CD4-positive, alpha-beta T cell treated with Interleukin-4 for 4 hours (primary cell): ENCODE measurements at places on chromosomes 4 and X.

DNA sequence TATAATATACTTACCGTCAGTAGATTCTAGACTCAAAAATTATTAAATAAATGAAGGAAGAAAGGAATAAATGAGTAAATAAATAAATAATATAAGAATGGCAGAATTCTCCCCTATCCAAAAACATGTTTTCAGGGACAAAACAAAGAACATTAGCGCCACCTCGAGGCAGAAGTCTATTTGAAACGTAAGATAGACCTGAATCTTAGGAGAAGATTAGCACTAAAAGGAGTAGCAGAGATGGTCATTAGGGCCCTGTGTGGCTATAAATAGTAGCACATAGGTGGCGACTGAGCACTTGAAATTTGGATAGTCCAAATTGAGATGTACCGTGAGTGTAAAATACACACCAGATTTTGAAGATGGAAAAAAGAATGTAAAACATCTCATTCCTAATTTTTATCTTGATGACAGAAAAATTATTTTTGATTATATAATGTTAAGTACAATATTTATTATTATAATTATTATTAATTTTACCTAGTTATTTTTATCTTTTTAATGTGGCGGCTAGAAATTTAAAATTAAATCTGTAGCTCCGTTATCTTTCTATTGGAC, 24.3 kb upstream of the SRD5A3 start:
- DNase-seq, result peak; percentile 16

GRCh38 chr4:123023647-123024046, 101.2 kb upstream of the NUDT6 start:
- no peak for DNase-seq

- peak; percentile 46 for DNase-seq
Measured at GRCh38 chr4:9703391-9703790, 78.0 kb upstream of the DRD5 start.

GRCh38 chrX:262381-262909, 18.7 kb upstream of the PLCXD1 start:
- DNase-seq, result no peak

DNA sequence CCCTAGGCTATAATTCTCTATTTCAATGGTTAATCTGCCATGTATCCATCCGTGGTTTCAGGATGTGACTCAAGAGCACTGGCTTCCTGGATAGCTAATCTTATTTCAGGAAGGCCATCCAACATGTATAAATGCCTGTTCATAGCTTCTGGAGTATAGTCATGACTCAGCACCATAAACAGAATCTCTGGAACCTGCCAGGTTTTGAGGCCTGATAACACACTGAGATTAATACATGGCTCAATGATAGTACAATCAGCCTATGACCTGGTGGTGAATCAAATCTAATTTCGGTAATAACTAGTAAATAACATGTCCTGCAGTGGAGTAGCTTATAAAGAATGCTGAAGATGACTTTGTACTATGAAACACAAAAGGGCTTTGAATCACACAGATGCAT, 5.7 kb upstream of the IL13RA2 start:
- DNase-seq, result no peak

GRCh38 chr4:119942806-119943205, 123.8 kb downstream of the MAD2L1 start:
- no peak for DNase-seq

DNA sequence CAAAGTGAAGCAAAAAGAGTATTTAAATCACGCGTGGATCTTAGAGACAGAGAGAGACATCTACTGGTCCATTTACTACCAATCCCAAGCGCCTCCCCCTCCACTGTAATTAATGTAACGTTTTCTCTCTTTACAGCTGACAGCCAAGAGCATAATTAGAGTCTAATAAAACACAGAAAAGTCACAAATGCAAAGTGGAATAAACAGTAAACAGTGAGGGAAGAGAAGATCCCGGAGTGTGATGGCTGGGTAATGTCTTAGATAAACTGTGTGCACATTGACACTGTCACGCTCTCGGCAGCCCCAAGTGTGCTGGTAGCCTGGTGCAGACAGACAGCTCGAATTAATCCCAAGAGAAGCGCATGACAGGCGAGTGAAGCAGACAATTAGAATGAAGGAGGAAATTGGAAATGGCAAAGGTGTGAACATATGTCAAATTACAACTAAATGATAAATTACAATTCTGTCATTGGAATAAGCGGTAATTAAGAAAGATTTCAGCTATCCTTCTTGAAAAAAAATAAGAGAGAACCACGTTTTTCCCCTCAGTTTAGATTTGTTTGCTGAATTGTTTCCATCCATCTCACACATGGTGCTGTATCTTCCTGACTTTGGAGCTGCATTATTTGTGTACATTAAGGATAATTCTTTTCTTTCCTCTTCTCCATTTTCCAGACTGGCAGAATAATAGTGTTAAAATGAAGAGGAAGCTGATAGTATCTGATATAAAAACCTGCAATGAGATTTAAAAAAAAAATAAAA, 100.1 kb downstream of the CXXC4 start:
- no peak for DNase-seq

GRCh38 chr4:91113130-91113706, 986.0 kb downstream of the CCSER1 start:
- no peak for DNase-seq

DNA sequence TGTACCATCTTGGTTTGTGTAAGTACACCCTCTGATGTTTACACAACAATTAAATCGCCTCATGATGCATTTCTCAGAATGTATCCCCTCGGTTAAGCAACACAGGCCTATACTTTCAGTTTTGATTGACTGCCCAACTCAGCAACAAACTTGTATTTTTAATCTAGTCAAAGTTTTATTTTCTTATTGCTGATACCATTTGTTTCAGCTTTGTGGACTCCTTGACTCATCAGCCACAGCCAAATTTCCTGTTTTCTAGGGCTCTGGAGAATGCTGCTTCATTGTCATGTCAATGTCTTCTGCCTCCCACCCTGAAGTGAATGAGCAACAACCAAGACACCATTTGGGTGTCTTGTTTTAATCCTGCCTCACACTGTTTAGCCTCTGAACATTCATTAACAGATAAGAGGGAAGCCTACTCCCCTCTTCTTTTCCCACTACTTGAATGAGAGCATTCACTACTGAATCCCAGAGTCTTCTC, 14.0 kb downstream of the BBS12 start:
- DNase-seq, result peak; percentile 6

GRCh38 chr4:26083987-26084386, 170.0 kb downstream of the SMIM20 start:
- no peak for DNase-seq

- no peak for DNase-seq
Measured at GRCh38 chr4:76950956-76951671, 1.6 kb downstream of the SEPTIN11 start.

DNA sequence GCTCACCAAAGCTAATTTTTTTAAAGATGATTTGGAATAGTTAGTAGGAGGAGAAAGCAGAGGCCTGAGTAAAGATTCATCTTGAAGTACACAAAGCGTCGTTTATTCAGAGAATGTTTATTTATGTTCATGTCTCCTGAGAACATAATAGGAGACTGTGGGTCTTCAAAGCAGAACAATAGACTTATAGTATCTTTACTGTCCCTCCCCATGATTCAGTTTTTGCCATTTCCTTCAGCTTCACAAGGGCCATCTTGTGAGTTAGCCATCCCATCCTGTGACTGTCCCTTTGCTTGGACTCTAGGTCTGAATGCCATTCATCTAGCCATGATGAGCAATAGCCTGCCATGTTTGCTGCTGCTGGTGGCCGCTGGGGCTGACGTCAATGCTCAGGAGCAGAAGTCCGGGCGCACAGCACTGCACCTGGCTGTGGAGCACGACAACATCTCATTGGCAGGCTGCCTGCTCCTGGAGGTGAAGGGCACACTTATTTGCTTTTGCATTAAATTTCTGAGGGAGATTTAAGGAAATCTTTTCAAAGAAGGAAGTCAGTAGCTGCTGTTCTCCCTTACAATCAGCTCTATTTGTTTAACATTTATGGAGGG, 105.8 kb downstream of the NFKB1 start:
- no peak for DNase-seq

DNA sequence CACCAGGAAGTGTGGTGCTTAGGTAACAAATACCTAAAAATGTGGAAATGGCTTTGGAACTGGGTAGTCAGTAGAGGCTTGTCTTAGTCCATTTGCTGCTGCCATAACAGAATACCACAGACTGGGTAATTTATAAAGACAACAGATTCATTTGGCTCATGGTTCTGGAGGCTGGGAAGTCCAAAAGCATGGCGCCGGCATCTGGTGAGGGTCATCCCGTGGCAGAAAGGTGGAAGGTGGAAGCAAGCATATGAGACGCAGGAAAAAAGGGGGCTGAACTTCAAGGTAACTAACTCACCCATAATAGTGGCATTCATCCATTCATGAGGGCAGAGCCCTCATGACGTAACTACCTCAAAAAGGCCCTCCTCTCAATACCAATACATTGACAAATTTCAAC, 6.6 kb downstream of the FAM3A start:
- no peak for DNase-seq

GRCh38 chr4:54050214-54050904, 14.0 kb downstream of the CHIC2 start:
- no peak for DNase-seq

DNA sequence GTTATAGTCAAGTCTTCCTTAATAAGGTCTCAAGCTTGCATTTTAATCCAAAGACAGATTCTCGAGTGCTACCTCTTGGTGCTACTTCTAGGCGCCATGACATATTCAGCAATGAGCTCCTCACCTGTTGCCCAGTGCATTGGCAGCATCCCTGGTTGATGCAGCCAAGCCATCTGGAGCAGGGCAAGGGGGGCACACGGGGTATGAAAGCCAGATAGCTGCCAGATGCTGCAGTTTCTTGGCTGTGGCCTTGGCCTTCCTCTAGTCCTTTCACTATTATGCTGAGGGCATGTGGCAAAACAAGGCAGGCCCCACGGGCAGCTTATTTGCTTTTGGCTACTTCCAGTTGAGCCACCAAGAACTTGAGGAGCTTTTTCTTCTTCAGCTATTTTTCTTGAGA, 168.6 kb upstream of the PGRMC2 start:
- no peak for DNase-seq

DNA sequence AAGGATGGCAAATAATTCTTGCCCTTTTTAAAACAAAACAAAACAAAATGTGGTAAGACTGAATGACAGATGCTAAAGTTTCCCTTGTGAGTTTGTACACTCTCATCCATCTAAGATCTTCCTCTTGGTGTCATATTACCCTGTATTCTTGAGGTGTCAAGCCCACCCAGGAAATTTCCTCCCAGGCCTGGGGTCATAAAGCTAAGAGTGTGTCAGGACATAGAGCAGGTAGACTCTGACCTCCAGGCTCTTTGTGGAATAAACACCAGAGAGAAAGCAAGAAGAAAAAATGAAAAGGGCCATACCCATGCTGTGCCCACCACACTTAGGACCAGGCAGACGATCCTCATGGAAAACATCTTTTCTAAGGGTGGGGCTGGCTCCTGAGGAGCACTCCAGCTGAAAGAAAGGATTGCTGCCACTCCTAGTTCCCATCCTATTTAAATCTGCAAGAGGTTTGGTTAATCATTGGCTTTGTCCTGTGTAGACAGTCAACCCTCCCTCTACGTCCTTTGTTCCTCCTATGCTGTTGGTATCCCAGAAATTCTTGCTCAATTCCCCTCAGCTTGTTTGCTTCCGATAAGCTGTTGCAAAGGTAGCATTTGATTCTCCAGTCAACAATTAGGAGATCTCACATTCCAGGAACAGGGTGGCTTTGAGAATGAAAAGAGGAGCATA, at the start of gene FGA:
Gene FGA, minus strand, starts transcription at position 414 of the 678 bp plus-strand sequence. Its CDS starts 55 bp downstream, at position 359.
- no peak for DNase-seq

- no peak for DNase-seq
Measured at GRCh38 chrX:116618546-116618945, 155.8 kb upstream of the CT83 start.

DNA sequence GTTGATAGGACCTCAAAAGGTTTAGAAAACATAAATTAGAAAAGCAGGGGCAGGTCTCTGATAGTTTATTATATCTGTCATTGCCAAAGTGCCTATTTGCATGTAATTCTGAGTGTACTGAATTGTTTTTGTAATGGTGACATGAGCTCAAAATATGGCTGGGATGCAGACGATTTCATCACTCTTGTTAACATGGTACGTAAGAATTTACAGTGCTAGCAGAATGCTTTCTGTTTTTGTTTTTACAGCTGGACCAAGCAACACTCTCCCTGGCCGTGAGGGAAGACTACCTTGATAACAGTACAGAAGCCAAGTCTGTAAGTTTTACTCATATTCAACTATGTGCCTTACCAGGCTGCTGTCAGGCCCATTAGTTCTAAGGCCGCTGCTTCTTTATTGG, 58.1 kb downstream of the PHEX start:
- no peak for DNase-seq

DNA sequence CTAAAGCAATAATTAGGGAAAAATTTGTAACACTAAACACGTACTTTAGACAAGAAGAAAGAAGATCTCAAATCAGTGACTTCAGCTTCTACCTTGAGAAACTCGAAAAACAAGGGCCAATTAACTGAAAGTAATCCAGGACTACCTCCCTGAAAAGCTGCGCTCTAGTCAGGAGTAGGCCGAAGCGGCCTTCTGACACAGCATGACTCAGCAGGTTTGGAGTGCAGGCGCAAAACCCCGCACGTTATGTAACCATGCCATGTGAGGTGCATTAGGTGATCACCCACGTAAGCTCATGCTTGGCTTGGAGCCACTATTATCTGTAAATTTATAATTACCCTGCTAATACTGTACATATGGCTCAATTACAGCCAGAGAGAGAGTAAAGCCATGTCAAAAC, 52.8 kb upstream of the CCDC149 start:
- DNase-seq, result no peak

- no peak for DNase-seq
Measured at GRCh38 chrX:105109936-105110335, 110.6 kb downstream of the TEX13A start.

DNA sequence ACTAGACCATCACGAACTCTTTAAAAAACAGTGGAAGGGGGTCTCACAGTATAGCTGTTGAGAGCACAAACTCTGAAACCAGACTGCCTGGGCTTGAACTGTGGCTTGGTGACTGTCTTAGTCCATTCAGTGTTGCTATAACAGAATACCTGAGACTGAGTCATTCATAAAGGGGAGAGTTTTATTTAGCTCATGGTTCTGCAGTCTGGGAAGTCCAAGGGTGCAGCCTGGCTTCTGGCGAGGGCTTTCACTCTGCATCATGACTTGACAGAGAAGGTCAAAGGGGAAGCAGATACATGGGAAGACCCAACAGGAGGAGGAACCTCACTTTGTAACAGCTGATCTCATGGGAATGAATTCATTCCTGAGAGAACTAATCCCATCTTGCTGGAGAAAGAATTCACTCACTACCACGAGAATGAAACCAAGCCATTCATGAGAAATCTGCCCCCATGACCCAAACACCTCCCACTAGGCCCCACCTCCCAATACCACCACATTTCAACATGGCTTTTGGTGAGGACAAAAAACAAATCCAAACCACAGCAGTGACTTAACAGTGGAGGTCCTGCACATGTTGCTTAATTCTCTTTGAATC, 116.7 kb upstream of the STOX2 start:
- no peak for DNase-seq

DNA sequence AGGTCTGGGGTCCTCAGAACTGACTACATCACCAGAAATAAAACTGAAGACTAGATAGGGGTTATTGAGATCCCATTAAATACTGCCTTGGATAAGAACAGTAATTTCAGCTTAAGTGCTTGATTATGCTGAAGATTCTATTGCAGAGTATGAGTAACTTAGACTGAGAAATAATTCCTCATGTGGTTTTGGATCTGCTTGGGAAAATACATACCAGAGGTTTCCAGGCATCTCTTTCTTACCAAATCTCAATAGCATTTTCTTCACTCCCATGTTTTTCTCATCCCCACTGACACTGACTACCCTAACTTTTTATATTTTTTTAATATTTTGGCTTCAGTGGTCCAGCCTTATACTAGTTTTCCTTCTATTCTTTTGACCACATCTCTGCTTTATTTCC, 92.0 kb upstream of the TEX13D start:
- no peak for DNase-seq

GRCh38 chrX:13235930-13236329, 83.9 kb downstream of the ATXN3L start:
- no peak for DNase-seq
